ENCODE measurements at places on chromosomes 3 and 15.
A peak's percentile ranks its signal among the peaks of the same experiment; 100 is the strongest.

DNA sequence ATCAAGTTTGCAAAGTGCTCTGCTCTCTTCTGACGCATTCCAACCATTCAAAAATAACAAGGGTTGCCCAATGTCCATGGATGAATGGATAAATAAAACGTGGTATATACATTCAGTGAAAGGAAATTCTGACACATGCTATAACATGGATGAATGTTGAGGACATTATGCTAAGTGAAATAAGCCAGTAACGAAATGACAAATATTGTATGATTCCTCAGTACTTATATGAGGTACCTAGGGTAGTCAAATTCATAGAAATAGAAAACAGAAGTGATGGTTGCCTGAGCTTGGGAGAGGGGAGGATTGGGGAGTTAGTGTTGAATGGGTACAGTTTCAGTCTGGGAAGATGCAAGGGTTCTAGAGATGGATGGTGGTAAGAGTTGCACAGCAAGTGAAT lies 33.9 kb downstream of the SH3BP5 start:
- no peak for DNase-seq

- DNase-seq, result no peak
Observed at GRCh38 chr3:148229107-148229506, 468.6 kb upstream of the AGTR1 start.

GRCh38 chr15:28912422-28912821 lies 26.6 kb downstream of the APBA2 start:
- no peak for DNase-seq

- peak; percentile 67 for DNase-seq
Observed at GRCh38 chr15:88897456-88898194, 2.3 kb upstream of the HAPLN3 start.

DNA sequence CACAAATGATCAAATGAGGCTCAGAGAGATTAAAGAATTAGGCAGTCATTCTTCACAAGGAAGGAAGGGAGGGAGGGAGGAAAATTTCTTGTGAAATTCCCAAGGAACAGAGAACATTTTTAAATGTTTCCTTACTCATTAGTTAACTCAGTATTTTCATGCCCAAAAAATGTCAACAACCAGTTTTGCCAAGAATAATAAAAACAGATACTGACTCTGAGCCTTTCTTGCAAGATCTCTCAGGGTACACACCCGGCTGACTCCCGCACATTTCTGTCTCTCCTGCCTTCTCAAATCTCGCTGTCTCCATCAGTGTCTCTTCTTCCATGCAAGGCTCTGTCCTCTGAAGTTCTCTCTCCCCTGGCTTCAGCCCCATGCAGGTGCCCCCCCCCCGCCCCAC lies 265.9 kb downstream of the TJP1 start:
- no peak for DNase-seq

- DNase-seq, result no peak
Observed at GRCh38 chr15:47742334-47742733, 25.0 kb downstream of the SEMA6D start.

GRCh38 chr15:24956111-24956838 lies 1.5 kb downstream of the SNRPN start:
- DNase-seq, result peak; percentile 38

GRCh38 chr15:90529371-90530249 lies at the start of gene CRTC3:
TSS of gene CRTC3 (plus strand) at chr15:90529923. CDS start at chr15:90530072, 149 bp downstream.
- DNase-seq, result no peak

GRCh38 chr3:24315971-24316370 lies 178.7 kb downstream of the THRB start:
- no peak for DNase-seq

- no peak for DNase-seq
Observed at GRCh38 chr3:155595371-155595770, 149.5 kb downstream of the PLCH1 start.

DNA sequence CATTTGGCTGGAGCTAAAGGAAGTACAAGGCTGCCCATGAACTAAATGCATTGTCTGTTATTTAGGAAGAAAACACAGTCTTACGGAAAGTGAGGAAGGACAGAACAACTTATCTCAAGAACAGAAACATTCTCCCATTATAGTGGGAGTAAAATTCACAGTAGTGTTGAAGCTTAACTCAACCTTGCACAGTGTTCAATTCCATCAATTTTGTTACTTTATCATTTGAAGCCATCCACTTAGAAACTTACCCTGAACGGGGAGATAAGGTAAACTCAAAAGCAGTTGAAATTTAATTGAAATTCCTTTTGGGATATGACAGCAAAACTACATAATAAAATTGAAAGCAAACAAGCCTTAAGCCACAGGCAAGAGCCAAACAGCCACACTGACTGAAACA lies 186.9 kb downstream of the PCCB start:
- no peak for DNase-seq

DNA sequence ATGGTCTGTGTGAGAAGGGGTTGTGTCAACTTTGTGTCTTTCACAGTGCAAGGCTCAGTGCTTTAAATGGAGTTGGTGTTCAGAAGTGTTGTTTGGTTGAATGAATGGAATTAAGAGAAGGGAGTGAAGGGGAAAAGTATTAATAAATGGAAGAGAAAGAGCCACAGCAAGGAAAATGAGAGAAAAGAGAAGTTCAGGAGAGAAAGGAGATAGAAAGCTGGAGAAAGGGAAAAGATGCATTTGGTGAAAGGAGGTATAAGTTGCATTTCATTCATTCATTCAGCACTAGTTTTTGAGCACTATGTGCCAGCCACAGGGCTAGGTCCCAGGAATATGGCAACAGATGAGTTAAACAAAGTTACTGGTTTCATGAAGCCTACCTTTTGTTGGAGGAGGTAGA lies 34.3 kb upstream of the PPP4R2 start:
- DNase-seq, result no peak

GRCh38 chr3:50388720-50389413 lies 29.5 kb upstream of the TMEM115 start:
- no peak for DNase-seq

- DNase-seq, result no peak
Observed at GRCh38 chr3:108590460-108590859, 938 bp downstream of the DZIP3 start.

DNA sequence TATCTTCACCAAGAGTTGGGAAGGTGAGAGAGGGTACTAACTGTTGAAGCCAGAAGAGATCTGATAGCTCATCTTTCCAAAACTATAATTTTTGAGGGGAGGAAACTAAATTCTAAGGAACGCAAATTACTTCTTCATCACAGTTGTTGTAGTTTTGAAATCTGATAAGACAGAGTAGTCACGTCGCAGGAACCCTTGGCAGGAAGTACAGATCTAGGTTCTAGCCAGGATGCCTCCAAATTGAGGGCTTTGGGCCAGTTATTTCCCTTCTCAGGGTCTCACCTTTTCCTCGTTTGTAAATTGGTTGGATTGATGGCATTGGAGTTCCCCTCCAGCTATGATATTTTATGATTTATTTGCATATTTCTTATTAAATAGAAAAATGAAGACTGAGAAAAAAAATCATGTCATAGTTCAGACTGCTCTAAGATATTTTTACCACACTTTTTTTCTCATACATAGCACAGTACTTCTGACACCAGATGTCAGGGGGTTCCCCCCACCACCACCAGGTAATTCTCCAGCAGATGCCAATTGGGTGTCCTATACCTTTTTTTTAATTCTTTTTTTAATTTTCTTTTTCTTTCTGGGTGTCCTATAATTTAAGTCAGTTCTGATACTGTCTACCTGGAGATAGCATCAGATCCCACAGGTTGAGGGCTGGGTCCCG lies 32.3 kb upstream of the APH1B start:
- DNase-seq, result no peak

- no peak for DNase-seq
Observed at GRCh38 chr15:74470631-74471395, 9.9 kb upstream of the UBL7 start.

DNA sequence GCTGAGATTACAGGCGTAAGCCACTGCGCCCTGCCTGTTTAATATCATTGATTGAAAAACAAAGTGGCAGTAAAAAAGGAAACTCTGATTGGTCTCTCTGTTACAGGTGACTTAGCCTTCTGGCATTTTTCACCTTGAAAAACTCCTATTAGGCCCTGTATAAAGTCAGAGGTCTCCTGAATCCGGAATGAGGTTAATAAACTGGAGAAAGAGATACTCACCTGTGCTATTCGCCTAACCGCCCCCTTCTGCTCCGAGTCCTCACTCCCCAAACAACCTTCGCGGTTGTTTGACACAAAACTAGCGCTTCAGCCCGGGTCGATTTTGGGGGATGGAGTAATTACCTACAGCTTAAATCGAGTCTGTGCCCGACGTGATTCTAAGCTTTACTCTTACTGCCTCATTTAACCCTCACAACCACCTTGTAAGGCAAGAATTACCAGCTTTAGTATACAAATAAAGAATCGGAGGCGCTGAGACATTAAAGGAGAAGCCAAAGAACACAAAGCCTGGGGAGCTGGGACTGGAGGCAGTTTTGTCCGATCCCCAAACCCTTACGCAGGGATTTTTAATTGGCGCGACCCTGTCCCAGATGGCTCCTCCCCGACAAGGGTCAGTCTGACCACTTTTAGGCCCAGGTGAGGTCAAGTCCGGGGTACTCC lies 441 bp downstream of the CEP70 start:
- no peak for DNase-seq

DNA sequence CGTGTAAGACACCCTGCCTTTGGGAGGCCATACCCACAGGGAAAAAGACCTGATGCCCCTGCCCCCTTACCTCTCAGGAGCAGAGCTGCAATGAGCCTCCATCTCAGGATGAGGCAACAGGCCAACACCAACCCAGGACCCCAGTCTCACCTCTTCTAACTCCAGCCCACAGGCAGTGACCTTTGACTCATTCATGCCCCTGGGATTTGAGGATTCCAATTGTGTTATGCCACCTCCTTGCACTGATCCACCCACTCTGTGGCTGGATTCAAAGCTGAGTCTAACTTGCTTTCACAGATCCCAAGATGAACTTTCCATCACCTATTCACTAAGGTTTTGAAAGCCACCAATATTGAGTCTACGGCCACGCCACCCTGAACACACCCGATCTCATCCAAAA lies 64.7 kb downstream of the MINAR1 start:
- no peak for DNase-seq

DNA sequence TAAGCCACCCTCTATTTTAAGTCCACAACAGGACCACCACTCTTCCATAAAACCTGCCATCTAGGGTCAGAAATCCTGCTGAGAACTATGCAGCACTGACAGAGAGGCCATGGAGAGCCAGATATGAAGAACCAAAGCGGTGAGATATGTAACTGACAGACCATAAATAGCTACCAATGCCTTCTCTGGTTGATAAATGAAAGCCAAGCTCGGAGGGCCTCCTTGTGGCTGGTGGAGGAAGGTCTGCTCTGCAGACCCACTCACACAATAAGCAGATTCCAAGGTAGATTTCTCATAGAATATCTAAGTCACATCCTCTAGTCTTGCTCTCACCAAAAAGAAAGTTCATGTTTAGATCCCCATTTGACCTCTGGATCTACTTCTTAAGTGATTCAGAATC lies 38.9 kb downstream of the RYK start:
- DNase-seq, result no peak

DNA sequence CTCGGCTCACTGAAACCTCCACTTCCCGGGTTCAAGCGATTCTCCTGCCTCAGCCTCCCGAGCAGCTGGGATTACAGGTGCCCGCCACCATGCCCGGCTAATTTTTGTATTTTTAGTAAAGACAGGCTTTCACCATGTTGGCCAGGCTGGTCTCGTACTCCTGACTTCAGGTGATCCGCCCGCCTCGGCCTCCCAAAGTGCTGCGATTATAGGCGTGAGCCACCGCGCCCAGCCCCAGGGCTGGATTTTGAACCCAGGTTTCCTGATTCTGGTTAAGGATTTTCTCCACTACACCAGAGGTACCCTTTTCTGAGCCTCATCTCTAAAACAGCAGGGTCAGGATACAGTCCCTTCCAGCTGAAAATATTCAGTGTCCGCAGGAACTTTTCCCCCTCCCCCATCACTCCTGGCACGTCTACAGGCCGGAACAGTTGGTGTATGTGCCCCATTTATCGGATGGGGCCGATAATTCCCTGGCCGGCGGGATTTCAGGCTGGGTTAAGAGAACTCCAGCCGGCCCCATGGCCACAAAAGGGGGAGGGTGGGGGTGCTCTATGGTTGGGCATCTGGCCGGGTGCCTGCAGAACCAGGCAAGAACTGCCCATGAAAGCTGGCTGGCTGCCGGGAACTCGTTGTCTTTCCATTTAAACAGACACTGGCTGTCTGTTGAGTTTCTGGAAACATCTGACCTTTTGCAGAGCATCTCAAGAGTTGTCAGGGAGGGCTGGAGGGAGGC lies 26.8 kb upstream of the SEMA4B start:
- no peak for DNase-seq

DNA sequence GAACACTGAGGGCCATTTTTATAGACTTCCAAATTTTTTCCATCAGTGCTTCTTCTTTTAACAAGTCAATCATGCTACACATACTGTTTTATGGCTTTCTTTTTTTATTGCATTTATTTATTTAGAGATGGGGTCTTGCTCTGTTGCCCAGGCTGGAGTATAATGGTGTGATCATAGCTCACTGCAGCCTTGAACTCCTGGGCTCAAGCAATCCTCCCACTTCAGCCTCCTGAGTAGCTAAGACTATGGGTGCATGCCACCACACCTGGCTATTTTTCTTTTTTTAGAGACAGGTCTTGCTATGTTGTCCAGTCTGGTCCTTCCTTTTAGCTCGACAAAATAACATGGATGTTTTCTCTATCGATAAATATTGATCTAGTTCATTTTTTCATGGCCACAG lies 425.8 kb upstream of the WNT5A start:
- DNase-seq, result no peak

DNA sequence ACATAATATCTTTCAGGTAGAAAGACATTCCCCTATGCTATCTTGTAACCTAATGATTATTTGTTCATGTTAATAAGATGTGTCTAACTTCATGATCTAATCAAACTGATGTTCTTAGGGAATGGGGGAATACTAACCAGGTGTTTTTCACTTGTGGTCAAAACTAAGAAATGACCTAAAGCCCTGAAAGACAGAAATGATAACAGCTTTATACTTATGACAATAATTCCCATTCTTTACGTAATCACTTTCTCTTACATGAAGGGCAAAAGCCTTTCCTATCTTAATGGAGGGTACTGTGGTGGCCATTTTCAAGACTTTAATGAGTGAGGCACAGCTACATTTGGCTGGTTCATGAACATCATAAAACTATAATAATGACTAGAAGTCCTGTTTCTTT lies 33.9 kb upstream of the MEIS2 start:
- DNase-seq, result no peak

DNA sequence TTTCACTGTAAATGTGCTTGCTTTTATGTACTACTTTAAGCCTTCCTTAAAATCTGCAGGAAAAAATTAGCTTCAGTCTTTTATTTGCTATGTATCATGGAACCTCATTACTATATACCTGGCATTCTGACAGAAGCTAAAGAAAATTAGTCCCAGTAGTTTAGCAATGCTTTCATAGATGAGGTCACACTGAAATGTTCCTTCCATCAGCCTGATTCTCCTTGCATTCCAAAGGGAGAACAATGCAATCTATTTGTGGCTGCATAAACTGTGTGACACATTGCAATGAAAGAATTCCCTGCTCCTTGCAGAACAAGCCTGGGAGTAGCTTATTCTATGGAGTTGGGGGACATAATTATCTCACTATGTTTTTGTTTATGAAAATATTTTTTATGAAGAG lies 691.5 kb upstream of the ARPP21 start:
- DNase-seq, result no peak

All from stimulated activated CD8-positive, alpha-beta memory T cell treated with anti-CD3 and anti-CD28 coated beads, Interleukin-7, amount 100 ng/mL, for 4 hours (primary cell).